ENCODE measurements at places on chromosomes 2 and 18.

GRCh38 chr2:70733646-70734180 lies 34.3 kb downstream of the ADD2 start:
- H3K4me1 ChIP-seq, result no peaks in the 10 kb centered on the region
- H3K4me3 ChIP-seq, result no peak overlapping the region
- H3K27ac ChIP-seq, result no peak overlapping the region
- H3K36me3 ChIP-seq, result no peaks in the 10 kb centered on the region
- no peak for DNase-seq

DNA sequence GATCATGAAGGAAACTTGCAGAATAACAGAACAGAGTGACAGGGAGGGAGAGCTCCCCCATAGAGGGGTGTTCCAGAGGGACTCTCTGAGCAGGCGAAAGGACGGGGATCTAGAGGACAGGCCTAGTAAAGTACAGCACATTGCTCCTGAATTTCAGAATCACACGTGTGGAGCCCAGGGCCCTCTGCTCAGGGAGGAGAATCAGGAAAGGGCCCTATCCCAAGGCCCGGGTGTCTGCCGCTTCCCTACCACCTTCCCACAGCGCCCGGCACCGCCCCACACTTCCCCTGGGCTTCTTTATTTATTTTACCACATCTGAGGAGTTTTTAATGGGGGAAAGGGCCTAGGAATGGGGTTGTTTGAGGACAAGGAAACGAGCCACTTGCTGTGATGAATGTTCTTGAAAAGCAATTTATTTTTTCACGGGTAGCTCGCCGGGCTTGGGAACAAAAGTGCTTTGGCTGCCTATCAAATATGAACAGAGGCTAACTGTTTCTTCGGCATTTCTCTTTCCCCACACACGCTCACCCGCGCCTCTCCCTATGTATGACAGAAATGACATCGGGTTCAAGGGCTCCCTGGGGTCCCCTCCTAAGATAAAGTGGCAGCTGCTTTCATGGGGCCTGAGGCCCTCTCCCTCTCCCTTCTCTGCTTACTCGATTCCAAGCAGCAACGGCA lies 79.3 kb upstream of the GLI2 start:
- no peak for DNase-seq
- no peaks in the 10 kb centered on the region for H3K4me1 ChIP-seq

DNA sequence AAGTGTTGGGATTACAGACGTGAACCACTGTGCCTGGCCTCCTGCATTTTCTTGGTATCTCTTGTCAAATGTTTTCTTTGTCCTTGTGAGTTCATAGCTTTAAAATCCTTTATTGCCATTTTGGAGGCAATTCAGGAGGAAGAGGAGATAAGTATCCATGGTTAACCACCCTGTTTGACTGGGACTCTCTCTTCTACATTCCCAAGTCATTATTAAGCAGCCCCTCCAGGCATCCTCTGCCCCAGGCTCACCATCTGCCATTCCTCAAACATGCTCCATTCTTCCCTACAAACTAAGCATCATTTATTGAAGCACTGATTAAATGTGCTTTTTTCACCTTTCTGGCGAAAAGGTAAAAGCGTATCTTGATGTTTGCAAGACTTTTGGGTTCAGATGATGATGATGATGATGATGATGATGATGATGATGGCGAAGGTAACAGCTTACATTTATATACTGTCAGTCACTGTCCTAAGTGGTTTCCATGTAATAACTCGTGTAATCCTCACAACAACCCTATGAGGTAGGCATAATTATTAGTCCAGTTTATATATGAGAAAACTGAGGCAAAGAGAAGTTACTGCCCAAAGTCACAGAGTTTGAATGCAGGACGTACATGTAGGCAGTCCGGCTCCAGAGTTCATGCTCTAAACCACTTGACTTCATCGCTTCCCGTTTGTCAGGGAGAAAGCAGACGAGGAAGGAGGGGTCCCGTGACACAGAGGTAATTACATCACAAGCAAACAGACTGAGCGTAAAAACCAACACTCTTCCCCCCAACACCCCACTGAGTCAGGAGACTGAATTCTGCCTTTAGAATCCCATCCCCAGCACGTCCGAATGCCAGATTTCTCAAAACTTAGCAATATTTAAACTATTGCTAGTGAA lies 69.7 kb upstream of the ACKR3 start:
- no peaks in the 10 kb centered on the region for H3K4me1 ChIP-seq
- DNase-seq, result no peak
- H3K36me3 ChIP-seq, result no peaks in the 10 kb centered on the region
- H3K4me3 ChIP-seq, result no peak overlapping the region
- H3K27ac ChIP-seq, result no peak overlapping the region
- no peaks in the 10 kb centered on the region for H3K27me3 ChIP-seq

DNA sequence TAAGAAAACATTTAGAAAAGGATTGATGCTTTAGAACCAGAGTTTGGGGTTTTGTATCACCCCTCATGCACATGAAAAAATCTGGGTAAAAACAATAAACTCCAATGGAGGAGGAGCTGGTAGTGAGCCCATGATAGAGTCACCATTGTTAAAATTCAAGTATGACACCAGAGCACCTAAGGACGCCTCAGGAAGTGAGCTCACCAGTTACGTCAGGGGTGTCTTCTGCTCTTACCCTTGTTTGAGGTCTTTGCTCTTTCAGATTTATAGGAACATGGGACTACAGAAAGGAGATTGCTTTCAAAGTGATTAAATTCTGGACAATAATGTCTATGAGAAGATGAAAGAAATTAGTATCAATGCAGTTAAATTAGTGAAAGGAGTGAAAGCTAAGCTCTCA lies 106.5 kb downstream of the LRRTM1 start:
- no peak overlapping the region for H3K27ac ChIP-seq
- no peaks in the 10 kb centered on the region for H3K36me3 ChIP-seq
- no peaks in the 10 kb centered on the region for H3K4me1 ChIP-seq
- H3K4me3 ChIP-seq, result no peak overlapping the region

DNA sequence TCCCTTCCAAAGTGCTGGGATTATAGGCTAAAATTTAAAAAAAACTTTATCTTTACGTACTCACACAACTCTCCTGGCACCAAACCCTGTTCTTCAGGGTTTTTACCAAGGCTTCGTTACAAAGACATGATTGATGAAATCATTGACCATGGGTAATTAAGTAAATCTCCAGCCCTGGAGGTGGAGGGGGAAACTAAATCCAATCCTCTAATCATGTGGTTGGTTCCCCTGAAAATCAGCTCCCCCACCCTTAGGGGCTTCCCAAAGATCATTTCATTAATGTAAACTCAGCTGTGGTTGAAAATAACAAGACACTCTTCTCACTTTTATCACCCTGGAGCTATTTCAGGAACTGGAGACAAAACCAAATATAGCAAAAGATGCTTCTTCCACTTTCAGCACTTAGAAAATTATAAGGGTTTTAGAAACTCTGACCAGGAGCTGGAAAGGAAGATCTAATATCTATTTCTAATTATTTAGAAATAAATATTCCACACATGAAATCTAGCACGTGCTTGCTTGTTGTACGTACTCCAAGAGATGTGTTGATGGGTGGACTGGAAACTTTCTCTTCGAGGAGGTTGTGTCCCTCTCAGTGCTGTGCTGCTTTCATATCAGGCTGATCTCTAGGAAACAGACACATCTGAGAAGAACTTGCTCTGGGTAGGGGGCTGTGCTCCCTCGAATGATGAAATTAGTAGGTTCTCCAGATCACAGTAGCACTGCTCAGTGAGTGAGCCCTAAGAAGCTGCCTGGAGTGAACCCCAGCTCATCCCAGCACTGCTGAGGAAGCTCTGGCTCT lies 67.2 kb downstream of the SMAD4 start:
- H3K4me3 ChIP-seq, result no peak overlapping the region
- no peaks in the 10 kb centered on the region for H3K4me1 ChIP-seq
- no peaks in the 10 kb centered on the region for H3K36me3 ChIP-seq
- no peak overlapping the region for H3K27ac ChIP-seq
- no peak for DNase-seq
- H3K27me3 ChIP-seq, result no peaks in the 10 kb centered on the region

GRCh38 chr18:44637210-44638033 lies 43.3 kb upstream of the SETBP1 start:
- no peak overlapping the region for H3K4me3 ChIP-seq
- H3K27me3 ChIP-seq, result no peaks in the 10 kb centered on the region
- DNase-seq, result no peak
- no peaks in the 10 kb centered on the region for H3K4me1 ChIP-seq
- H3K27ac ChIP-seq, result no peak overlapping the region
- no peaks in the 10 kb centered on the region for H3K36me3 ChIP-seq

GRCh38 chr18:10140461-10141282 lies 226.9 kb downstream of the VAPA start:
- no peak for DNase-seq
- H3K27ac ChIP-seq, result no peak overlapping the region
- peaks cover 14% of the 10 kb centered on the region for H3K4me1 ChIP-seq
- no peaks in the 10 kb centered on the region for H3K36me3 ChIP-seq

GRCh38 chr2:211564441-211564840 lies 974.2 kb downstream of the ERBB4 start:
- no peaks in the 10 kb centered on the region for H3K27me3 ChIP-seq
- no peaks in the 10 kb centered on the region for H3K4me1 ChIP-seq
- H3K36me3 ChIP-seq, result peaks cover 4% of the 10 kb centered on the region

DNA sequence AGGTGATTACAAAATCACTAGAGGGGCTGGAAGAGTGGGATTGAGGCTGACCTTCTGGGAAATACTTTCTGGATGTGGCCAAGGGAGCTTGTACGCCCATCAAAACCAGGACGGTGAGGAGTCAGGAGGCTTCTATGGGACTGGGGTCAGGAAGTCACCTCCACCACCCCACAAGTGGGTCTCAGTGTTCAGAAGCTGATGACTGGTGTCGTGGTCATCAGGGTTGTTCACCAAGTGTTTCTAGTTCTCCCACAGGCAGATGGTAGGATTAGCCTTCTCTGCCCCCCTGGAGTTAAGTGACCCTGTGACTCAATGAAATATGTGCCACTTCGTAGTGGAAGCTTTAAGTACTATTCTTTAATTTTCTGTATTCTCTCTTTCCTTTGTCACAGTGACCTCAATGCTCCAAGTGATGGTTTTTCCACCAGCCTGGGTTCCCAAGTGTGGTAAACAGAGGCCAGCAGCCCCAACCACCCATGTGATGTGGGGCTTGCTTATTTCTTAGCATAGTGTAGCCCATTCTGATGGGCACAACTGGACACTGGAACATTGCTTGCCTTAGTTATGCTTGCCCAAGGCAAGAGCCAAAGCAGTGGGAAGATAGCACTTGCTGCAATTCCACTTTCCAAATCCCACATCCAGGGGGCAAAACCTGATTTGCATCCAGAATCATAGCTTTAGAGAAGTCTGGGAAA lies 258.8 kb downstream of the CYP26B1 start:
- H3K36me3 ChIP-seq, result no peaks in the 10 kb centered on the region
- no peaks in the 10 kb centered on the region for H3K4me1 ChIP-seq
- H3K27ac ChIP-seq, result no peak overlapping the region
- H3K4me3 ChIP-seq, result no peak overlapping the region
- H3K27me3 ChIP-seq, result no peaks in the 10 kb centered on the region

DNA sequence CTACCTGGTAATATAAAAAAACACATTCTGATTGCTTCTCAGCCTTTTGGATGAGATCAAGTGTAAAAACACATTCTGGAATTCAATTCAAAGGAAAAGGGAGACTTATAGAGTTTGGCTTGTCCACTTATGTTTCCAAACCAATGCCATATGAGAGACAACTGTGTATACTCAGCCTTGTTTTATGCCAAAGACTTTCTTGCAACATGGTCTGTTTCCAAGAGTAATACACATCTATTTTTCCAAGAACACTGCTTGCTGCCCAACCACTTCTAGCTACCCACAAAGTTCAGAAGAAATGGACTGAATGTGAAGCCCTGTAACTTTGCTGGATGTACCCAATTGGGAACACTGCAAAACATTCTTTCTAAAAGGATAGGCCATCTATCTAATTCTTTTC lies 48.0 kb upstream of the GRB14 start:
- no peaks in the 10 kb centered on the region for H3K4me1 ChIP-seq
- no peaks in the 10 kb centered on the region for H3K36me3 ChIP-seq
- H3K27ac ChIP-seq, result no peak overlapping the region

DNA sequence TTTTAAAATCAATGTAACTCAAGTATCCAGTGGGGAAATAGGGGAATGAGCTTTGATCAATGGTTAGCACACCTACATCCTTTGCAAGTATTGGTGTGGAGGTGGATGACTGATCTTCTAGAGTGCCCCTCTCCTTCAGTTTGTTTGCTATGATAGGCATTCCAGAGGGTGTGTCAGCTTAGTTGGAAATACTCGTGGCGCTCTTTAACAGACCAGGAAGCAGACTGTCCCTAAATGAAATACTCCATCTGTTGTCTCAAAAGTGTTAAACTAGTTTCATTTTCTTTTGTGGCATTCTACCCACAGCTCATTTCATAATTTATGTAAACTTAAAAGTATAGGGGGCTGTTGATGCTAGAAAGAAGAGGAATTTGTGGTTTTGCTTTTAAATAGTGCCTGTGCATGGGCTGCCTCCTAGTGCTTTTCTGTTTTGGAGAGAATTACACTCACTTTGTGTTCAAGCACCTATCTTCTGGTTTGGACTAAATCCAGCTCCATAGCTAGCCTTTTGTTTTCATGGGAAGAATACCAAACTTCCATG lies 66.2 kb downstream of the STAT1 start:
- no peaks in the 10 kb centered on the region for H3K27me3 ChIP-seq
- no peak for DNase-seq
- peak overlapping the region; percentile 36 for H3K27ac ChIP-seq
- no peaks in the 10 kb centered on the region for H3K36me3 ChIP-seq

DNA sequence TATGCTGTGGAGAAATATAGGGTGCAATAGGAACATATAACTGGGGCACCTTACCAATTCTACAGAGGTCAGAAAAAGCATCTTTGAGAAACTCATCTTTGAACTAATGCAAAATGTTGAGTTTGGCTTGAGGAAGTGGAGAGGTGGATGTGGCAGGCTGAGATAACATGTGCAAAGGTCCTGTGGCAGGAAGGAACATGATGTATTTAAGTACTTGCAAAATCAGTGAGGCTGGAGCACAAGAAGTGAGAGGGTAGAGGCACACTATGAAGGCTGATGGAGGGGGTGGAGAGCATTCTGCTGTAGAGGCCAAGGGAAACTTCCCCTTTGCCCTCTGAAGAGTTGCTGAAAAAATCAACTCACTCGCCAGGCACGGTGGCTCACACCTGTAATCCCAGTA lies 14.7 kb upstream of the RAB1A start:
- no peak overlapping the region for H3K27ac ChIP-seq
- no peaks in the 10 kb centered on the region for H3K27me3 ChIP-seq
- DNase-seq, result no peak
- no peaks in the 10 kb centered on the region for H3K36me3 ChIP-seq
- no peak overlapping the region for H3K4me3 ChIP-seq

GRCh38 chr2:180061085-180061484 lies 54.0 kb upstream of the CWC22 start:
- no peak overlapping the region for H3K4me3 ChIP-seq
- no peak overlapping the region for H3K27ac ChIP-seq
- H3K4me1 ChIP-seq, result no peaks in the 10 kb centered on the region
- no peak for DNase-seq

DNA sequence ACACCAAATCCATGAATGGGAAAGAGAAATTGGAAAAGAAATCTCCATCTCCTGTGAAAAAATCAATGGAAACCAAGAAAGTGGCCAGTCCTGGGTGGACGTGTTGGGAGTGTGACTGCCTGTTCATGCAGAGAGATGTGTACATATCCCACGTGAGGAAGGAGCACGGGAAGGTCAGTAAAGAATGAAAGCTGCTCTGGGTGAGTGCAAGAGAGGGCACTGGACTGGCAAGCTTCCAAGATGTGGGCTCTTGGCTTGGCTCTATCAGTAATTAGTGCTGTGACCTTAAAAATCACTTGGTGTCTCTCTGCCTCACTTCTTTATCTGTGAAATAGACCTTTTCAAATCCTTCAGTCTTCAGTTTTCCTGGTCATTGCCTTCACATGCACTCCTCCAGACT lies 89.0 kb downstream of the ZNF532 start:
- no peak for DNase-seq
- peaks cover 29% of the 10 kb centered on the region for H3K36me3 ChIP-seq
- peaks cover 9% of the 10 kb centered on the region for H3K4me1 ChIP-seq
- no peaks in the 10 kb centered on the region for H3K27me3 ChIP-seq
- no peak overlapping the region for H3K27ac ChIP-seq
